ENCODE measurements at places on chromosomes 1 and 21.

GRCh38 chr1:223556414-223557129, 108.9 kb downstream of the CAPN8 start:
- DNase-seq: no peak

DNA sequence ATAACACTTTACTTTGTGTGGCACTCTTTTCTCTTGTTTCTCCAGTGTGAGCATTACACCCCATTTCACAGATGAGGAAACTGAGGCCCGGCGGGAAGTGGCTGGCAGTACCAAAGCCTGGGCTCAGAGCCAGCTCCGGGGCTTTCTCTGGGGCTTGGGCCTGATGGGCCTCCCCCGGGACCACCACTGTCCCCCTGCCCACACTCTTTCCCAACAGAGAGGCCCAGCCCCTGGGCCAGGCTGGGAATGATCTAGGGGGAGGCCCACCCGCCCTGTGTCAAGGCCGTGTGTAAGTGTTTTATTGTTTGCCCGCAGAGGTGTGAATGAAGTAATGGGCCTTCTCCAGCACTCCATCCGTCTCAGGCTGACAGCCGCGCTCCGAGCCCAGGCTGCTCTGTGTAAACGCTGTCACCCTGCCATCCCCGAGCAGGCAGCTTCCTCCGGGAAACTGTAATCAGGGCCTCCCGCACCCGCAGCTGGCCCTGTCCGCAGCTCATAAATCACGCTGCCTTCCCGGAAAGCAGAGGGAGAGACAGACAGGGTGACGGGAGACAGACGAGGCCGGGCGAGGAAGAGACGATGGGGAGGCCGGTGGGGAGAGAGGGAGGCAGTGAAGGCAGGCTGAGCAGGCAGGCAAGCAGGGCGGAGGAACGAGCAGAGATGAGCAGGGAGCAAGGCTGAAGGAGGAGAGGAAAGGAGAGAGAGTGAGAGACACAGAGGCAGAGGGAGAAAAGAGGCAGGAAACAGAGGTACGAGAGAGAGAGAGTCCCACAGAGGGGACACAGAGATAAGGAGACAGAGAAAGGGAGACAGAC, 109.7 kb upstream of the ZBTB40 start:
- DNase-seq: peak; percentile 70

DNA sequence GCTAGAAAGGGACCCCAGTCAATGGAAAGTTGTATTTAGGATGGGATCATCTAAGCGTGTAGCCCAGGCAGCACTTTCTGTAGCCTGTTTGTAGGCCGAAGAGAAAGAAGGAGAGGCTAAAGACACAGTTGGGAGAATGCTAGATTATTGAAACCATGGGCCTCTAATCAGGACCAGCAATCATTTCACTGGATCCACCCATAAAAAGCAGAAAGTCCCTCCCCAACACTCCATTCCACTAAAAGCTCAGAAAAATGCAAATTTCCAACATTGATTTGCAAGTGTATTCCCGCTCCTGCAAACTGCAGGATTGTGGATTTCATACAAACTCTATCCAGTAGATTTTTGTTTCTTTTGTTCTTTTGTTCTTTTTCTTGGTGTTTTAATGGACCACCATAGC, 51.2 kb upstream of the FMOD start:
- DNase-seq: no peak

DNA sequence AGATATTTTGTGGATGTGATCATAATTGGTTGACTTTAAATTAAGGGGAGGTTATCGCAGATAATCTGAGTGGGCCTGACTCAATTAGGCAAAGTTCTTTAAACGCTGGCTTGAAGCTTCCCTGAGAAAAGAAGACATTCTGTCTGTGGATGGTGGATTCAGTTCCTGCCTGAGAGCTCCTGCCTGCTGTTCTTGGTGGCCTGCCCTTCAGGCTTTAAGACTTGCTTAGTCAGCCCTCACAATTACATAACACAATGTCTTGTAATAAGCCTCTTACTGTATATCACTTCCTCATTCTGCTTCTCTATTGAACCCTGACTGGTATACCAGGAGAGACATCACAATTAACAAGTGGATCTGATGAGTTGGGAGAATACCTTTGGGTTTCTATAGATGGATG, 50.2 kb downstream of the KCNJ6 start:
- DNase-seq: no peak

GRCh38 chr1:19764848-19765247, 34.9 kb downstream of the TMCO4 start:
- DNase-seq: no peak

GRCh38 chr1:88399690-88400089, 284.4 kb upstream of the PKN2 start:
- no peak for DNase-seq

GRCh38 chr1:31373056-31373896, at the start of gene FABP3:
TSS of gene FABP3 (minus strand) at chr1:31373076. CDS start at chr1:31373014, 62 bp downstream.
- peak; percentile 29 for DNase-seq

DNA sequence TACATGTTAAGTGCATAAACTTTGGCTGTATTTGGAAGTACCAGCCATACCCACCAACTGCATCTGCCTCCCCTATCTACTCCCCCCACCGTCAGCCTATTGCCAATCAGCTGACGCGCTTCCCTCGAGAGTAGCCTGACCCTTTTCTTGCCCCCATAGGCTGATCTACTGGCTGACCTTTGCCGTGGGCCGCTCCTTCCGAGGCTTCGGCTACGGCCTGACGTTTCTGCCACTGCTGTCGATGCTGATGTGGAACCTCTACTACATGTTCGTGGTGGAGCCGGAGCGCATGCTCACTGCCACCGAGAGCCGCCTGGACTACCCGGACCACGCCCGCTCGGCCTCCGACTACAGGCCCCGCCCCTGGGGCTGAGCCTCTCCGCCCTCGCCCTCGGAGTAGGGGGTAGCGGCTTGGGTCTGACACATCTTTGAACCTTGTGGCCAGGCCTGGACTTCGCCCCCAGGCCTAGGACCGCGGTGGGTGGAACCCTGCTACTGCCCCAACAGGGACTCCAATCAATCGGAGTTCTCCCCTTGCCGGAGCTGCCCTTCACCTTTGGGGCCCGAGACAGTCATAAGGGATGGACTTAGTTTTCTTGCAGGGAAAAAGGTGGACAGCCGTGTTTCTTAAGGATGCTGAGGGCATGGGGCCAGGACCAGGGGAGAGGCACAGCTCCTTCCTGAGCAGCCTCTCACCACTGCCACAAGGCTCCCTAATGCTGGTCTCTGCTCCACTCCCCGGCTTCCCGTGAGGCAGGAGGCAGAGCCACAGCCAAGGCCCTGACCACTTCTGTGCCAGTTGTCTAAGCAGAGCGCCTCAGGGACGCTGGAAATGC, 4.0 kb downstream of the GLMP start:
- no peak for DNase-seq

GRCh38 chr1:155329980-155330598, 9.4 kb downstream of the RUSC1 start:
- no peak for DNase-seq

- no peak for DNase-seq
Measured at GRCh38 chr1:21174230-21174629, 2.5 kb downstream of the EIF4G3 start.

DNA sequence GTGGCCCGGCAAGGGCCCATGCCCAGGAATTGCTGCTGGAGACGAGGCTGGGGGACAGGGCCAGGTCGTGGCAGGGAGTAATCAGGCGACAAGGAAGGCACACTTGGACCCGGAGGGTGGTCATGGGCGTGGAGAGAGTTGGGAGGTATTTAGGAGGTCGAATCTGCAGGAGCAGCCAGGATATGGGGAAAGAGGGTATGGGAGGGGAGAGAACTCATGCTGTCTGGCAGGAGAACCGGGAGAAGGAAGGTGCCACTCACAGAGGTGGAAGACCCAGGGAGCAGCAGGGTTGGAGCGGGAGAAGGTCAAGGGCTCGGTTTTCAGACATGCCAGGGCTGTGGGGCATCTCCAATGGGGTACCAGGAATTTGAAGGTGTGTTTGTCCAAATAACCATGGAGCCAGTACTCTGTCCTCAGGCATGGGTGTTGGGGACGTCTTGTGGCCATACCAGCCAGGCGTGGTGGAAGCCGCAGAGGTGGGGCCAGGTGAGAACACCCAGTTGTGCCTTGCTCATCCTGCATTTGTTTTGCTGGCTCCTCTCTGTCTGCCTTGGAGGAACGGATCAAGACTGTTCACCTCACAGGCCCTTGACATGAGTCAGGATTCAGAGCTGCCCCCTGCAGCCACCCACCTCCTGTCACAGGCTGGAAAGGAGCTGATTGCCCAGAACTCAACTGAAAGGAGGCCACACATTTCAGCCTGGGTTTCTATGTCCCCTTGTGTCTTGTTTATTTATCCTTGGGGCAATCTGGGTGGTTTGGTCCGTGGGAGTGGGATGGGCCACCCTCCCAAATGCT, 111.6 kb downstream of the SPSB1 start:
- DNase-seq: no peak

DNA sequence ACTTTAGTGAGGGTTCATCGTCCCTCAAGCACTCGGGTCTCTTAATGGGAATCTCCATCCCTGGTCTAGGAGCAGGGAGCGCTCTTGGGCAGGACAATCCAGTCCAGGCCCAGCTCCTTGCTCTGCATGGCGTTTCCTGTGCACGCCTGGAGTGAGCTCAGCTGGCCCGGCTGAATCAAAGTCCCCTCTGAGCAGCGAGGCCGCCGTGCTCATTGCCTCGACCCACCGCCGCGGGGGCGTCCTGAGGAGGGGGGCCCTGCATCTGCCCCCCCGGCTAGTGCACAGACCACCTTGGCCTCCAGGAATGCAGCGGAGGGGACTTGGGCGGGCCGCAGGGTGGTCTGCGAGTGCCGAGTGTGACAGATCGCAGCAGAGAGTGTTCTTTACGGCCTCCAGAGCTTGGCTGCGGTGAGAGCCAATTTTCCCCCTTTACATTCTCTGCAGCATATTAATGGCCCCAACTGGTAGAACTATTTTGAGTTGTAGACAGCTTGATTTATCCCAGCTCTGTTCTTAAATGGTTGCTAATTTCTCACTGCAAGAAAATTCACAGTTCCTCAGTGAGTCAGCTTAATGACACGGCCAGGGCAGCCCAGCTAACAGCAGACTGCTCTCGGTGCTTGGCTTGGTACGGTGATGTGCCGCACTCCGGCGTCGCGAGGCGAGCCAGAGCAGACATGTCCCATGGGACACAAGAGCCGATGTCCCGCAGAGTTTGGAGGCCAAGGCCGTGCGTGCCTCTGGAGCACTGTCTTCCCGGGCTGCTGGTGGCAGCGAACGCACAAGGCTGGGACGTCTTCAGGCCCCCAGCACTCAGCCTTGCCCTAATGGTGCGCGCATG, 39.8 kb downstream of the SNAP47 start:
- no peak for DNase-seq

- no peak for DNase-seq
Measured at GRCh38 chr1:39204441-39205081, at the start of gene MACF1. TSS of gene MACF1 (plus strand) at chr1:39204695. CDS start at chr1:39205023, 328 bp downstream.

DNA sequence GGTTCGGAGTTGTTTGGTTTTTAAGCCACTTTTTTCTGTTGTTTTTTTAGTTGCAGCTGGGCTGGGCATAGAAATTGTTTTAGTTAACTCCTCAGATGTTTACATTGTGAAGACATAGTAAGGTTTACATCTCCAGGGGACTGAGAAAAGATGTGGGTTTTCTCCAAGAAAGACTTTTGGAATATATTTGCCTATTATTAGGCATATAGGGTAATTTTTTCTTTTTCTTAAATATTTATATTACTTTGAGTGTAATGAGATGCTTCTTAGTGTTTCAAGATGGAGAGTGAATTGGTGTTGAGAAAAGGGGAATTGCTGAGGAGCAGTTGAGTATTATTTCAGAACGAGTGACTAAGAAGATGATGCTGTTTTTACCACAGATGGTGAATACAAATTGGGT, 26.6 kb upstream of the PIGK start:
- no peak for DNase-seq

GRCh38 chr1:36481771-36482723, 666 bp downstream of the CSF3R start:
- no peak for DNase-seq

DNA sequence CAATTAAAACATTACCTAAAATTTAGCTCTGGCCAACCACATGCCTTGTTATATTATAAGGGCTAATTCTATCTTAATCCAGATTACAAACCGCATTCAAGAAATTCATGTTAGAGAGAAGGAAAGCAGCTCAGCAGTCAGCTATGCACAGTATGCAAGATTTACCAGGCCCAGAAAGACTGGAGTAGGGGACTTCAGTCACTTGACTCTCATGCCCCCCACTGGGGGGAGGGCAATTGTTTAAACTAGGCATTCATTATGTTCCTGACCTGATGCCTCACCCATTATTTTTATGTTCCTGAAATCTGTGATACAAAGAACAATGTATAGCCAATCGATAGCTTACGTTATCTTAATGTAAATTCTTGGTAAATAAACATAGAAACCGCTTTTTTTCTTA, 96.9 kb downstream of the ZNF644 start:
- DNase-seq: peak; percentile 72

GRCh38 chr21:37273911-37274690, 7.0 kb upstream of the VPS26C start:
- DNase-seq: no peak

GRCh38 chr1:180863158-180863775, 49.4 kb upstream of the KIAA1614 start:
- peak; percentile 31 for DNase-seq

DNA sequence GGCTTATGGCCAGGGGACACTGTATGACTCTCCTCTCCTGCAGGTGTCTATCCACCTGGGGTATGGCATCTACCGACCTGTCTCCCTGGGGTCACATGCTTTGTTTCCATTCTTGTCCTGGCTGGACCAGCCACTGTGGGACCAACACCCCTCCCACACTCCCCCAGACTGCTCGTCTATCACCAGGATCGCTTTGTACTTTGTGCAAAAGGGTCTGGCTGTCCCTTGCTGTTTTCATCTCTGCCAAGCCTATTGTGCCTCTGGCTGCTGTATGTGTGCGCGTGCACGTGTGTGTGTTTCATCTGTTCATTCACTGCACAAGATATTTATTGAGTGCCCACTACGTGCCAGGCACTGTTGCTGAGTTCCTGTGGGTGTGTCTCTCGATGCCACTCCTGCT, 25.5 kb downstream of the ETNK2 start:
- no peak for DNase-seq

GRCh38 chr1:34642679-34643078, 112.2 kb upstream of the GJB5 start:
- DNase-seq: no peak

DNA sequence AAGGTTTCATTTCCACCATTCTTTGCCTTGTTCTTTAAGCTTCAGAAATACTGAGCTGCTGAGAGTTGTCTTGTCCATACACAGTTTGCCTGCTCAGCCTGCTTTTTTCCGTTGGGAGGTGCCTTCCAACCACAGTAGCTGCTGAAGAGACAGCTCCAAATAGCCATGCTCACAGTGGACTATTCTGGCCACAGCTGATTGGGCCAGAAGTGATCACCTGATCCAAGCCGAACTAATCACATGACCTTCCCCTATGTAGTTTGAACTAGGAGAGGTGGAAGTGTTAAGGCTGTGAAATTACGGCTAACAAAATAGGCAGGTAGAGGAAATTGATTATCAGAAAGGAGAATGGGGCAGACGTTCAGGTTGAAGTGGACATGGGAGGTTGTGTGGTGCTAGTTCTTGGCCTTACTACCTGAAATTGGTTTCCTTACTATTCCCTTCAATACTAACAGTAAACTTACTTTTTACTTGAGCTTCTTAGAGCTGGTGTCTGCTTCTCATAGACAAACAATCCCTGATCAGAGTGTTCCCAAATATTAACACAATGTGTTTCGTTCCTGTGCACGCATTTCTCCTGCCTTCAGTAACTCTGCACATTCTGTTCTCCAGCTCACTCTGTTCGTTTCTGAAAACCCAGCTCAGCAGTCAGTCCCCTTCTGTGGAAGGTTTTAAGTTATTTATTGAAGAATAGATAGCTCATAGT, 136.1 kb downstream of the RWDD3 start:
- no peak for DNase-seq

- peak; percentile 87 for DNase-seq
Measured at GRCh38 chr1:150561974-150562445, 12.8 kb downstream of the ADAMTSL4 start.
